ENCODE measurements at places on chromosomes 2 and 18.

DNA sequence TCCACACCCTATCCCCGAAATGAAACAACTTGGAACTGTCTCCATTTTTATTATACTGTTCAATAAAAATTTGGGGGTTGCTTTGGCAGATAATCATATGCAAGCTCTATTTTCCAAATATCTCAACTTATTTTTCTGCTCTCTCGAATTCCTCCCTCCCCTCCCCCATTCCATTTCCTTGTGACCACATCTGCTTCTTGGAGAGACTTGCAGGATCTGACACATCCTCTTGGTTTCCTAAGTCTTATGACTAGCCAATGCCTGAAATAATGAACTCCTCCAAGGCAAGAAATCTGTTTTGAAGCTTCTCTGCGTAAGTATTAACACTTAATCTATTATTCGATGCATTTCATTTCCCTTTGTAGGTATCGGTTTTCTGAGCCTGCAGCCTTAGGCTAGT, 16.1 kb downstream of the TGIF1 start:
- DNase-seq = no peak

- DNase-seq = no peak
Measured at GRCh38 chr18:36623681-36624190, 205.1 kb downstream of the TPGS2 start.

DNA sequence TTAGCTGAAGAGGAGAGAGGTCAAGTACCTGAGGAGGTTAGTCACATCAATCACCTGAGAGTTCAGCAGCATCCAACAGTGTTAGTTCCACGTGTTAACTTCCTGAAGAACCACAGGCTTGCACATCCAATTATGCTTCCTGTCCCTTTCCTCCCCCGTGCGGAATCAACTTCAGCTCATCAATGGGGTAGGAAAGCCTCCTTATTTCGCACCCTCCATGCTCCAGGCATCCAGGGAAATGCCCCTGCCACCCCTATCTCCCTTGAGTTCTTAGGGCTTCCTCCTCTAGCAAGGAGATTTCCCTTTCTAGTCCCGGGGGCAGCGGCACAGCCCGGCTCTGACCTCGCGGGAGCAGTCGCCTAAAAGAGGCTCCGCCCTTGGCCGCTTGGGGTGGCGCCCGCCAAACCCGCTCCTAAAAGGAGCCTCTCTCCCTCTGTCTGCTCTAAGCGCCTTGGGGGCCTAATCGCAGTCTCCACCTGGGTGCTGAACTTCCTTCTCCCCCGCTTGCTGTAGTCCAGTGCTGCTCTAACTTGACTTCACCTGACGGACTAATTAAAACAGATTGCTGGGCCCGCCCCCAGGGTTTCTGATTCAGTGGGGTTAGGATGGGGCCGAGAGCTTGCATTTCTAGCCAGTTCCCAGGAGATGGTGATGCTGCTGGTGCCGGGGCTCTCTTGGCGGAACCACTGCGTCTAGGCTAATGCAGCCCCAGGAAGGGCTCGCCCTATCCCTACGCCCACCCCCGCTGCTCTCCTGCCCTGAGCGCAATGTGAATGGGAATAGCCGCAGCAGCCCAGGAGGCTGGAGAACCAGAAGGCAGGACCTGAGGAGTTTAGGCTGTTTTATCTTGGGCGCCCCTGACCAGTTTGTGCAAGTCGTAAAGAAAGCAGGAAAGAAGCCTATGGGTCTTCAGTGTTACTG, 3.4 kb upstream of the TET3 start:
- no peak for DNase-seq

DNA sequence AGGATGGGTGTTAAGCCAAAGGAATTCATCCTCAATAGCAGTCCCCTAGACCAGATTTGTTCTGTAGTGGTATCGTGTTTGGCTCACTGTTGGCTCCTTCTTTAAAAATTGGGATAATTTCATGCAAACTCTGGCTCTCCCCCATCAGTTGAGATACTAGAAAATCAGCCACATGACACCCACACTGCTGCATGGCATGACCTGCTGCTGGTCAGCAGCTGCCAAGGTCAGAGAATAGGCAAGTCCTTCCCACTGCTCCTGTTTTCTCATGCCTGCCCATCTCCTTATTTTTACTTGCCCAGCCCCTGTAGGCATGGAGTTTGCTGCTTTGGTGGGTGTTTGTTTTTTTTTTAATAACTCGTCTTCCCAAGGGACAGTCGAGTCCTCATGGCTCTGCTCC, 1.0 kb upstream of the SNRNP200 start:
- no peak for DNase-seq

DNA sequence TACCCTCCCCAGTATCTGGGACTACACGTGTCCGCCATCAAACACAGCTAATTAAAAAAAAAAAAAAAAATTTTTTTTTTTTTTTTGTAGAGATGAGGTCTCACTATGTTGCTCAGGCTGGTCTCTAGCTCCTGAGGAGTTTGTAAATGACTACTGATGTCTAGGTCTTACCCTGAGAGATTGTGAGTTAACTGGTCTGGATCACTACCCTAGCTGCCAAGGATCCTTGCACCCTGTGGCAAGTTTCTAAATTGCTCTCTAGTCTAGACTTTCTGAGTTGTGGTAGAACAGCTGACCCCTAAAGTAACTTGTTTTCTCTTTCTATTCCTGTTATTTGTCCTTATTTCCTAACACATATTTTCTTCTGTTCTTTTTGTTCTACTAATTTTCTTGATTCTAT, 44.5 kb downstream of the ABHD3 start:
- DNase-seq = no peak

- DNase-seq = no peak
Measured at GRCh38 chr2:128894896-128895295, 576.2 kb upstream of the HS6ST1 start.

GRCh38 chr2:108370080-108370479, 7.7 kb upstream of the SULT1C4 start:
- DNase-seq = no peak

GRCh38 chr18:26383454-26384270, 157.4 kb downstream of the TAF4B start:
- no peak for DNase-seq

DNA sequence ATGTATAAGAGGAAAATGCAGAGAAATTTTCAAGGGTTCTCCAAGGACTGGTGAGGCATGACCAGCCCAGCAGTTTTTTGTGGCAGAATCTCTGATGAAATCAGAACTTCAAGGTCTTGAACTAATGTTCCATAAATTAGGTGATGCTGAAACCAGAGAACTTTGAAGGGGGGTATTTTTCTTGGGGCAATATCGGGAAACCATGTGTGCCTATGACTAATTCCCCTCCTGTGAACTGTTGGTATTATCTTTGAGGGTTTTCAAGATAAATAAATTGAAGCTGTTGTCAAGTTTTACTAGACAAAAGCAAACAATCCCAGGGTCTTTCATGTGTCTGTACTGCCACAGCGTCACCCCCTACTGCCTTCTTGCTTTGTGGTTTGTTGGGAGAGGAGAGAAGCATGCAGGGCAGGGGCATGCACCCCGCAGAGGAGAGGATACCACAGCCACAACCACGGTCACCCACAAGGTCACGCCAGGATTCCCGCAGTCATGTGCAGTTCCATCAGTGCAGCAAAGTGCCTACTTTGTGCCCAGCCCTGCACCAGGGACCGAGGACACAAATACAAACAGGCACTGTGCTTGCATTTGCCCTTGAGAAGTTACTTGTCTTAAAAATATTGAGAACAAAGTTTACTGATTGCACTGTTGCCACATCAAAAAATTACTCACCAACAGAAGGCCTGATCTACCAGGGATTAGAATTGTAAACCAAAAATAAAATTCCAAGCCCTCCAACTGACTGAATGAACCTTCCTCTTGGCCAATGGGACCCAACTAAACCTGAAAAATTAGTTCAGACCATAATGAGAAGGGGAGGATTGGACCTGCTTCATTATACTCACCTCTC, 413.3 kb upstream of the TRIB2 start:
- no peak for DNase-seq

- DNase-seq = no peak
Measured at GRCh38 chr18:12406371-12407111, 1.2 kb upstream of the PRELID3A start.

DNA sequence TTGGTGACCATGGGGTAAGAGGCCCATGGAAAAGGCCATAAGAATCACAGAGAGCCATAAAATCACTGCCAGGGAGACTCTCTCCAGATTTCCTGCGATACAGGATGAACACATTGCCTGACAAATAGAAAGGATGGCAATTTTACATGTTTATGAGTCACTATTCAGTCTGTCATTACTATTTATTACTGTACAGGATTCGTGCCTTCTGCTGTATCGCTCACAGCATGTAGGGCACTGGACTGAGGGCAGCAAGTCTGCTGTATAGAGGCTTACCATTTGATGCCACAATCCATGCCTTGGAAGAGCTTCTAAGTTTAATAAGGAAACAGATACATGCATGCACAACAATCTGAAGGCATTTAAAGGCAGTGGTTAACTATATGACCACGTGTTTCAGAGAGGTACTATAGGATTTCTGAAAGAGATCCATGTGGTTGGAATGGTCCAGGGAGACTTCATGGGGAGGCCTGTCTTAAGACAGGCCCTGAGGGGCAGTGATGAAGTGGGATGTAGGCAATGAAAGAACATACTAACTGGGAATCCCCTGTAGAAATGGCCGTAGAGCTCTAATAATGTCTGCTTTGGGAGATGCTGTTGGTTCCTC, 702.4 kb upstream of the RAB6C start:
- DNase-seq = no peak

- no peak for DNase-seq
Measured at GRCh38 chr2:147030966-147031720, 813.7 kb upstream of the ACVR2A start.

GRCh38 chr2:85445316-85446295, 27.1 kb downstream of the SH2D6 start:
- no peak for DNase-seq

DNA sequence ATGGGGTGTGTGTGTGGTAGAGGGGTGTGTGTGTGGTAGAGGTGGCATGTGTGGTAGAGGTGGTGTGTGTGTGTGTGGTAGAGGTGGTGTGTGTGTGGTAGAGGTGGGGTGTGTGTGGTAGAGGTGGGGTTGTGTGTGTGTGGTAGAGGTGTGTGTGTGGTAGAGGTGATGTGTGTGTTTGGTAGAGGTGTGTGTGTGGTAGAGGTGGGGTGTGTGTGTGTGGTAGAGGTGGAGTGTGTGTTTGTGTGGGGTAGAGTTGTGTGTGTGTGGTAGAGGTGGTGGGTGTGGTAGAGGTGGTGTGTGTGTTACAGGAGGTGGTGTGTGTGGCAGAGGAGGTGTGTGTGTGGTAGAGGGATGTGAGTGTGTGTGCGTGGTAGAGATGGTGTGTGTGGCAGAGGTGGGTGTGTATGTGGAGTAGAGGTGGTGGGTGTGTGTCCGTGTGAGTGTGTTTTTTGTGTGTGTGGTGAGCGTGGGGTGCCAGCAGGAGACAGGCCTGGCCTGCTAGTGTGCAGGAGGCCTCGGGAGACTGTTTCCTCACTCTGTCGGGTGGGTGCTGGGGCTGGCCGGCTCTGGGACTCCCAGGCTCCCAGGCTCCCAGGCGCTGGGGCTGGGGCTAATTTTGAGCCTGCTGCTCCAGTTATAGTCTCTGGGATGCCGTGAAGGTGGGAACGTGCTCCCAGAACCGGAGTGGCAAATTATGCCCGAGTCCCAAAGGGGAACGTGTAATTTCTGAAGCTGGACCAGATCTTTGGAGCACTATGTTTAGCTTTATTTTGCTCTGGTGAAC, 165.2 kb downstream of the DYSF start:
- DNase-seq = no peak

GRCh38 chr2:44766220-44766619, 175.3 kb upstream of the SIX3 start:
- DNase-seq = no peak

DNA sequence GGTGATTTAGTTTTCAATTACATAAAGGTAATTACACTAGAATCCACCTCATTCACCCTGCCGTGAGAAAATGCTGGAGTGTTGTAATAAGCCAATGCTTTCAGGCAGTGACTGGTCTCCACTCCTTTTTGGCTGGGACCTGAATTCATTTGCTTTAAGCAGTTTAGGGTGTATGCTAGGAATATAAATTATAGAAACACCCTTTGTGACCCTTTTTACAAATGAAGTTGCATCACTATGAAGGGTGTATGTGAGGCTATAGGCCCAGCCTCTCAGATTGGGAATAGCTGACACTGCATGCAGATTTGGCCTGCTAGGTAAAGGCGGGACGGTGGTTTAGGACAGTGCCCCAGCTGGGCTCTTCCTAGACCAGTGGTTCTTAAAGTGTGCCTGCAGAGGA, 50.8 kb upstream of the NFE2L2 start:
- no peak for DNase-seq

GRCh38 chr2:18552351-18553077, 7.9 kb downstream of the RDH14 start:
- DNase-seq = no peak

DNA sequence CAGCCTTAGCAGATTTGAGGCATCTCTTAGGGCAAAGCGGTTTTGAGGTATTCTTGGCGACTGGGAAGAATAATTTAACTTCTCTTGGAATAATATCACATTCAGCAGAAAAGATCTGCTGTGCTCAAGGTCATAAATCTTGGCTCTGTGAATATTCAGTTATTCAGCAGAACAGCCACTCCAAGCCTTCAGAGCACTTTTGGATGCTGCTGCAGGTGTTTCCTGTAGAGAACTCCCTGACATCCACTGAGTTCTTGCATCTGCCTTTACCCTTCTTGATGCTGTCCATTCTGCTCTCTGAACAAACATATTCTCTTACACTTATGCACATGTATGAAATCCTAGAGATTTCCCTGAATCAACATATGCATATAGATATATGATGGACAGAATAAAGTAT, 390.3 kb downstream of the NRXN1 start:
- no peak for DNase-seq

DNA sequence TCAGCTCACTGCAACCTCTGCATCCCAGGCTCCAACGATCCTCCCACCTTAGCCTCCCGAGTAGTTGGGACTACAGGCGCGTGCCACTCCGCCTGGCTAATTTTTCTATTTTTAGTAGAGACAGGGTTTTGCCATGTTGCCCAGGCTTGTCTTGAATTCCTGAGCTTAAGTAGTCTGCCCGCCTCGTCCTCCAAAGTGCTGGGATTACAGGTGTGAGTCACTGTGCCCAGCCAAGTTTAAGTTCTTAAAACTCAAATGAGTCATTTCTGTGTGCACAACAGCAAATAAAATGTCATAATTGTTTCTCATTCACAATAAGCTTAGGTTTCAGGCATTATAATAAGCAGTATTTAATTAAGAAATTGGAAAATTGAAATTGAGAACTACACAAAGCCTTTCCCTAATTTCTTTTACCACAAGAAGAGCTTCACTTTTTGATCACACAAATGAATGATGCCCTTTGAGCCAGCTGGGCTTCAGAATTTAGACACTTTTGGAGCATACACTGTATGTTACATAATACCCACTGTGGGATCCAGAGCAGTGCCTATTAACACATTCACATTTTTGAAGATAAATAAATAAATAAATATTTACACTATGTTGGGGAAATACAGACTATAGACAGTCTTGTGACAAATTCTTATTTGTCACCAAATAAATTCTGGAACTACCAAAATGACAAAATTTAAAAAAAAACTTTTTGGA, 8.6 kb upstream of the ME2 start:
- no peak for DNase-seq

- no peak for DNase-seq
Measured at GRCh38 chr2:136860443-136860958, 95.2 kb downstream of the THSD7B start.

- DNase-seq = no peak
Measured at GRCh38 chr18:63119647-63120046, 199.9 kb downstream of the BCL2 start.

Measured in activated CD8-positive, alpha-beta memory T cell treated with anti-CD3 and anti-CD28 coated beads for 1 hour (primary cell).